ENCODE measurements at places on chromosomes 12 and 14.

GRCh38 chr14:54809767-54810166 lies 92.9 kb downstream of the GCH1 start:
- DNase-seq, result no peak

- no peak for DNase-seq
Measured at GRCh38 chr12:26124446-26125399, at the start of gene BHLHE41. TSS of gene BHLHE41 (minus strand) at chr12:26125037. CDS start at chr12:26124779, 258 bp downstream.

- no peak for DNase-seq
Measured at GRCh38 chr12:70243510-70244371, 508 bp downstream of the CNOT2 start.

GRCh38 chr14:64796369-64796768 lies 83.3 kb downstream of the SPTB start:
- no peak for DNase-seq

DNA sequence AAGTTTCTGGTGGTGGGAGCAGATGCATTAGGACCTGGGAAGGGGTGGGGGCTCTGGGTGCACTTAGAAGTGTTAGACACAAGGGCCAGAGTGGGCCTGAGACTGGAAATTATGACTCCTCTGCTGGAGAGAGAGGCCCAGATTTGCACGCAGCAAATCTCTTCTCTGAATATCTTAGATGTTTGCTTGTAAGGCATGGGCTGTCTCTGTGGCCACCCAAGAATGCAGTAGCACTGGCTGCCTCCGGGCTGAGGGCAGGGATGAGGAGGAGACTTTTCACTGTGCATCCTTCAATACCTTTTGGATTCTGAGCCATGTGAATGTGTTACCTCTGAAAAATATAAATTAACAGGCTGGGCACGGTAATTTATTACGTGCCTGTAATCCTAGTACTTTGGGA lies 14.0 kb upstream of the RABGGTA start:
- no peak for DNase-seq

GRCh38 chr12:1590221-1590979 lies 4.0 kb downstream of the FBXL14 start:
- no peak for DNase-seq

DNA sequence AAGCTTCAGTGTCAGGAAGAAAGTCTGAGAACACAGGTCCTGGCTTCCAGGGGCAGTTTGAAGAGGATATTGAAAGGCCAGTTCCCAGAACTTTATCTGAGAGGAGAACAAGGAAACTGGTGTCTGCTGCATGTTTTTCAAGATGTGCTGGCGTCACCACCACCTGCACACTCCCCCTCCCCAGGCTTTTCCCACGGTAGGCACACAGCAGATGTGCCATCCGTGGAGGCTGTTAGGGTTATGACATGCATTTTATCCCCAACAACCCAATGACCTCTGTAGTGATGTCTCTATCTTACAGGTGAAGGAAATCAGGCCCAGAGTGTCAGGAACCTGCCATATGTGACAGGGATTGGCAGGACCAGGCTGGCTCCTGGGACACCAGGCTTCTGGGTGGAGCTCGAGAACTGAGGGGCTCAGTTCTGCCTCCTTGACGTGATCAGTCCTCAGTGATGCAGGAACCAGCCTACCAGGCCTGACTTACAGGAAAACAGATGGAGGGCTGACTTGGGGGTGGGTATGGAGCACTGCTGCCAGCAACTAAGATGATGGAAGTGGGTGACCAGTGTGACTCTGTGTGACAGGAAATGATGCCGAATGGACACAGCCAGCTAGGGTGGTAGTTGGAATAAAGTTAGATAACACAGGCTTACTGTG lies 16.8 kb downstream of the SLC25A47 start:
- no peak for DNase-seq

GRCh38 chr14:80260645-80261044 lies 49.3 kb upstream of the DIO2 start:
- DNase-seq, result no peak

- DNase-seq, result no peak
Measured at GRCh38 chr14:100667656-100668055, 59.0 kb upstream of the DLK1 start.

DNA sequence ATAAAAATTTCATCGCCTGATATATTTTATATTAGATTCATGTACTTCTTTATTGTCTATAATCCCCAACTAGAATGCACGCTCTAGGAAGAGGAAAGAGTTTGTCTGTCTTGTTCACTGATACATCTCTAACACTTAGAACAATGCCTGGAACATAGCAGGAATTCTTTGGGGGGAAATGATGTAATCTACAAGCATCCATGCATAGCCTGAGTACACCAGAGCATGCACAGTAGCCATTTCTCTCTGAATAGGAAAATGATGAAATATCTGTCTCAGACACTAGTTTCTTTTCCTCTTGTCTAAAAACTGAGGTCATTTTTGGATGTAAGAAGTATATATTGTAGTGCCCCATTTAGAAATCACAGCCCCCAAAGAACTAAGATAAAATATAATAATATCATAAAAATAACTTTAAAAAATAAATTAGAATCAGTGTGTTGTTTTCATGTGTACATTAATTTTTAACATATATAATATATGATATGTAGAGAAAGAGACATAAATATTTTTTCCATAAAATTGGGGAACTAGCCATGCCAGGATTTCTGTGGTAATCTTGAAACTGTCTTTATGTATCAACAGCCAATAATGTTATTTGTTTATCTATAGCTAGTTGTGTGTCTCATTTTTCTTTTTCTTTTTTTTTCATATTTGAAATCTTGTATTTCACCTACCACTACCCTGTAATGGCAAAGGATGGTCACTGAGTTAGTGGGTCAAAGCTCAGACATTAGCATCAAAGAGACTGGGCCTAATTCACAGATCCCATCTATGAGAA lies 155.6 kb upstream of the TMCC3 start:
- no peak for DNase-seq

GRCh38 chr12:106074706-106075392 lies 63.9 kb downstream of the NUAK1 start:
- no peak for DNase-seq

DNA sequence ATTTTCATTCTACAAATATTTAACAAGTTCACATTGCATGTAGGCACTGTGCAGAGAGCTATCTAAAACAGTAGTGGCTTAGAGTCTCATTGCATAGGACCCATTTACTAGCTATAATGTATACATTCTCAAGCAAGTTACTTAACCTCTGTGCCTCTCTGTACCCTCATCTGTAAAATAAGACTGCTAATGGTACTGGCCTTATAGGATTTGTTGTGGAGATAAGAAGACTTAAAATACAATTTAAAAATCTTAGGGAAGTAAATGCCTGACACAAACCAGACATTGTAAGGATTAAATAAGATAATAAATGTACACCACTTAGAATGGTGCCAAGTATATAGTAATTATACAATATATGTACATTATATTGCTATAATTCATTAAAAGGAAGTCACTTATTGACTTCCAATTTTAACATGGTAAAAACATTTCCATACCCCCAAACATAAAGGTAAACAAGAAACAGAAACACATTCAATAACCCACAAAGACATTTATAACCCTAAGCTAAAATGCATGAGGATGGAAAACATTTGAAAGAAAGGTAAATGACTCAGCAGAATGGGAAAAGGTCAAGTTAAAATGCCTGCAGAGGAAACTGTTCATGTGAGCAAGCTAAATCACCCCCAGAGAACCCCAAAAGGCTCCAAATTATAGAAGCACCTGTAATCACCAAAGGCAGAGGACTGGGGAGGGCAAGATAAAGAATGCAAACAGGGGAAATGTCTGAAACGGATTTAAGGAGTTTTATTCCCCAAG lies 30.8 kb downstream of the RPS6KA5 start:
- no peak for DNase-seq

DNA sequence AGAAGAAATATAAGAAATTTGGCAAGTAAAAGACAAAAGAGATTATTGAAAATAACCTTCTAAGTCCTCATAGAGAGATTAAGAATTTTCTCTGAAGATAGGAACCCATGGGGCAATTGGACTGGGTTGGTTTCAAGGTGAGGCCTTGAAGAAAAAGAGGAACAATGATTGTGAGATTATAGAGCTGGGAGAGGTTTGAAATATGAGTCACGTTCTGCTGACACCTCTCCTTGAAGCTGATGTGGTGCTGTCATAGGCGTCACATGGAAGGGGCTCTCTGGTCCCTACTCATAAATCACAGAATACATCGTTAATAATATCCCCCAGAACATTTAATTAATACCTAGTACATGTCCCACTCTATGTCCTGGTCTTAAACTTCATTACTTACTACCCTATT lies 227.6 kb upstream of the PDE3A start:
- no peak for DNase-seq

DNA sequence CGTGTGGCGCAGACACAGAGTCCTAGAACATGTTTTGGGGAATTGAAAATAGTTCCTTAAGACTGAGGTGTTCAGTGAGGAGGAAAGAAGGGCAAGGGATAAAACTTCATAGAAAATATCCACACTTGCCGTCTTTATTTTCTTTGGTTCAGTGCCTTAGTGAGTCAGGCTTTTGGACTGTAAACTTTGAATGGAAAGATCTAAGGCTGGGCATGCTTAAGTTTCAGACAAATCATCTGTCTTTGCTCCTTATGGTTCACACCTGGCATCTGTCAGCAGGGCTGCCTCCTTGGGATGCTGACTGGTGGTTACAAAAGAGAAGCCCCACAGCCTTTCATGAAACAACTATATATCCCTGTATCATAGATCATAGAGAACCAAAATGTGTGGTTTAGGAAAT lies 136.3 kb upstream of the PRICKLE1 start:
- no peak for DNase-seq

GRCh38 chr12:95201056-95201670 lies 16.1 kb downstream of the FGD6 start:
- peak; percentile 72 for DNase-seq

DNA sequence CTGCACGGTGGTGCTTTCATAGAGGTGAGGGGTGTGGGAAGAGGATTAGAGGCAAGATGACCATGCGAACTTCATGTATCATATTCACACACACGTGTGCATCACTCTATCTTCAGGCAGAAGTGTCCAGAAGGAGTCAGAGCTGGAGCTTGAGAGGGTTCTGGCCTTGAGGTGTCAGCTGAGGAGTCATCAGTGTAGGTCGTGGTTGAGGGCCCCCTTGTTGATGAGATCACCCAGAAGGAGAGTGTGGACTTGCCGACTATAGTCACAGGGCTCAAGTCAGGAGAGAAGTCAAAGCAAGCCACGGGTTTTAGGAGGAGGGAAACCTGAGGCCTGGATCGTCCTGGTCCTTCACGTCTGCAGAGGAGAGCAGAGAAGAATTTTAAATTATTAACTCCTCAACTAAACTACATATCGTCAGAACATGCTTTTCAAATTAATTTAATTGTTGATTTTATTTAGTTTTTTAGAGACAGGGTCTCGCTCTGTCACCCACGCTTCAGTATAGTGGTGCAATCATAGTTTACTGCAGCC lies 25.4 kb downstream of the EML1 start:
- DNase-seq, result no peak

GRCh38 chr14:26589925-26590324 lies 7.9 kb downstream of the NOVA1 start:
- no peak for DNase-seq

- DNase-seq, result no peak
Measured at GRCh38 chr12:11621797-11622423, 27.6 kb upstream of the ETV6 start.

GRCh38 chr12:105956662-105957457 lies 181.9 kb downstream of the NUAK1 start:
- DNase-seq, result no peak

DNA sequence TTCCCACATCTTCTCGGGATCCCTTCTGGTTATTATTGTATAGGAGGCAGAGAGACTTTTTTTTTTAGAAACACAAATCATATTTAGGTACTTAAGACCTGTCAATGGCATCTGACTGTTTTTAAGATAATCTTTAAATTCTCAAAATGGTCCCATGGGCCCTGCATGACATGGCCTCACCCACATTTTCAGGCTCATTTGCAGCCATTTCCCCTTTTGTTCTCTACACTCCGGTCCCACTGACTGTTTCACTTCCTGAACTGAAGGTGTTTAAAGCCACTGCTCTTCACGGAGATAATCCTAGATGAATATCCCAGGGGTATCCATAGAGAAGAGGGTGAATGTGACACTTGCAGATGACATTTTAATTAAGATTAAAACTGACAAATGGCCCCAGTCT lies 12.3 kb upstream of the C12orf71 start:
- no peak for DNase-seq

DNA sequence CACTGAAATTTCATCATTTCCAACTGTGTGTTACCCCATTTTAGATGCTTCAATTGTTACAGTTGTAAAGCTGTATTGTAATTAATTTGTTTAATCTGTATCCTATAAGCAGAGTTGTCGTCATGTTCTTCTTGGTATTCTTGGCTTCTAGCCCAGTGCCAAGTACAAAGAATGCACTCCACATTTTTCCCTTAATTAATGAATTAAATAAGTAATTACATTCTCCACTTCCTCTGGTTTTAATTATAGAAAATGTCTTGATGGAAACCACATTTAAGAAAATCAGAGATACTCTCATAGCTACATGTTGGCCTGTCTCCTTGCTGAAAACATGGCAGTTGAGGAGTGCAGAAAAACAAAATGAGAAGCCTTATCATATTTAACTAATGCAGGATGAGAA lies 746 bp downstream of the DNAI7 start:
- no peak for DNase-seq

DNA sequence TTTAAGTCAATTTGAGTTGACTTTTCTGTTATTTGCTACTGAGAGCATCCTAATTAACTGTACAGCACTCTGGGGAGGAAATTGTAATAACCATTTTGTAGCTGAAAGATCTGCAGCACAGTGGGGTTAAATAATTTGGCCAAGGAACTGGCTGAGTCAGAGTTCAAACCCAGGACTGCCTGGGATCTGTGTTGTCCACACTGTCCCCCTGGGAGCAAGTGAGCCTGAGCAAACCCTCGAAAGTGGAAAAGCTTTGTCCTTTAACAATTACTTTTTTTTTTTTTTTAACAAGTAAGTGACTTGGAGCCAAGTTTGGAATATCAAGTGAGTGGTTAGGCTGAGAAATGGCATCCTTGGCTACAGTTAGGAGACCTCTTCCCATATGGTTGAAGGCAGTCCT lies 247.2 kb upstream of the CCDC196 start:
- DNase-seq, result no peak

- DNase-seq, result no peak
Measured at GRCh38 chr12:15688202-15688736, 100.9 kb downstream of the EPS8 start.

DNA sequence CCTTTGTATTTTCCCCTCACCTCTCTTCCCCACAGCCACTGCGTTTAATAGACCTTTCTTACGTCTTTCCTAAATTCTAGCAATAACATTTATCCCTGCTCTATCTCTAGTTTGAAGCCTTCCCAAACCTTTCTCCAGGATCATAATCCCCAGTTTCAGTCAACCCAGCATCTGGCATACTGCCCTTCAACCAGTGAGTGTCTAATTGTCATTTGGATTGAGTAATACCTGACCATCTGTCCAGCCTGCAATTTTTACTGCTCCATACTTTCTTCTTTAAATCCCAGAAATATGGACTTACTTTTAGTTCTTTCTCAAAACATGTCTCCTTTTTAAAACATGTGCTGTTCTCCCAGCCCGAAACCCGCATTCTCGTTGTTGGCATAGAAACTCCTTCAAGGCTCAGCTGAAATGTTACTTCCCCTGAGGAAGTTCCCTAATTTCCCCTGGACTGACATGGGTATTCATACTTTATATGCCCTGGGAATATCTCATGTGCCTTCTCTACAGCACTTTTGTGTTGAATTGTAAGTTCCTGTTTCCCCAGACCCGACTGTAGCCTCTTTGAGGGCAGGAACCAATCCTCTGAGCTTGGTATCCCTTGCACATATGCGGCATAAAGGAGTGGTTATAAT lies 65.1 kb upstream of the ETV6 start:
- DNase-seq, result no peak

GRCh38 chr12:80711866-80712265 lies 4.4 kb downstream of the MYF6 start:
- DNase-seq, result no peak

All from keratinocyte (primary cell).